Natural killer cell (primary cell): ENCODE measurements at places on chromosomes 16 and 17. TPM values are rescaled to one million over a fixed set of nuclear protein-coding genes. Genes with fewer than 3 reads are reported as not detected.
A peak's percentile ranks its signal among the peaks of the same experiment; 100 is the strongest.

Gene CCR7
- total RNA-seq, result 3.2 TPM

Gene HOXB9
- total RNA-seq, result 0.18 TPM

Gene ZMYND15
- 3.5 TPM for total RNA-seq

Gene GPR139
- total RNA-seq, result not detected

Gene PIGL
- 68.3 TPM for total RNA-seq

Gene JUP
- 2.0 TPM for total RNA-seq

- H3K4me3 ChIP-seq, result no peak overlapping the region
- no peak overlapping the region for H3K27ac ChIP-seq
- no peaks in the 10 kb centered on the region for H3K27me3 ChIP-seq
- DNase-seq, result no peak
- peaks cover under 1% of the 10 kb centered on the region for H3K36me3 ChIP-seq
Observed at GRCh38 chr17:28577466-28577824, 750 bp upstream of the ALDOC start.

Gene TM4SF5
- total RNA-seq, result not detected

GRCh38 chr17:4049546-4049945, 85.3 kb upstream of the ATP2A3 start:
- no peak for DNase-seq
- H3K27ac ChIP-seq, result no peak overlapping the region
- H3K4me3 ChIP-seq, result no peak overlapping the region
- H3K36me3 ChIP-seq, result peaks cover 79% of the 10 kb centered on the region

DNA sequence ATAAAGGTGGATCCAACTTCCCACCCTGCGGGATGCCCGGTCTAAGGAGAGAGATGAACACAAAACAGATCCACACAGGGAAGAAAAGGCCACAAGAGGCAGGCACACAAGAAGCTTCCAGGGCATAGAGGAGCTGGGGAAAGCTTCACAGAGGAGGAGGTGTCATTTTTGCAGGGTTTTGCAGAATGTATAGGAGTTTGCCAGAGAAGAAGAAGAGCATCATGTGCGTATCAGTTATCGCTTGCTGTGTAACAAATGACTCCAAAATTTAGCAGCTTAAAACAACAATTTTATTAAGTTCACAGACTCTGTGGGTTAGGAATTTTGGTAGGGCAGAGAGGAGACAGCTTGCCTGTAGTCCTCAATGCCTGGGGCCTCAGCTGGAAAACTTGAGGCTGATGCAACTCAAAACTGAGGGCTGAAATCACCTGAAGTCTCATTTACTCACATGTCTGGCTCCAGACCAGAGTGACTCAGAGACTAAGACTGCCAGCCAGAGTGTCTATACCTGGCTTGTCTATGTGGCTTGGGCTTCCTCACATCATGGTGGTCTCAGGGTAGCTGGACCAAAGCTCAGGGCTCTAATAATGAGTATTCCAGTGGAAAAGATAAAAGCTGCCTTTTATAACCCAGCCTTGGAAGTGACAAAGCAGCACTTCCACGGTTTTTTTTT, 33.9 kb upstream of the ZNF423 start:
- H3K4me1 ChIP-seq, result no peaks in the 10 kb centered on the region
- no peak overlapping the region for H3K27ac ChIP-seq
- DNase-seq, result no peak
- H3K36me3 ChIP-seq, result no peaks in the 10 kb centered on the region

GRCh38 chr17:2044263-2044894, 2.6 kb downstream of the OVCA2 start:
- H3K27me3 ChIP-seq, result no peaks in the 10 kb centered on the region
- H3K36me3 ChIP-seq, result peaks cover 12% of the 10 kb centered on the region
- peaks cover 30% of the 10 kb centered on the region for H3K4me1 ChIP-seq
- no peak for DNase-seq
- no peak overlapping the region for H3K4me3 ChIP-seq
- H3K27ac ChIP-seq, result no peak overlapping the region

- no peaks in the 10 kb centered on the region for H3K36me3 ChIP-seq
- no peak for DNase-seq
- H3K4me1 ChIP-seq, result no peaks in the 10 kb centered on the region
- H3K27ac ChIP-seq, result no peak overlapping the region
Observed at GRCh38 chr16:53191413-53191812, 136.6 kb downstream of the CHD9 start.

- peak overlapping the region; percentile 98 for H3K27ac ChIP-seq
- H3K4me3 ChIP-seq, result peak overlapping the region; percentile 100
- no peaks in the 10 kb centered on the region for H3K36me3 ChIP-seq
- H3K4me1 ChIP-seq, result peaks cover 14% of the 10 kb centered on the region
- no peaks in the 10 kb centered on the region for H3K27me3 ChIP-seq
Observed at GRCh38 chr17:59620064-59620359, 317 bp downstream of the CLTC start.

- peak overlapping the region; percentile 79 for H3K27ac ChIP-seq
- no peaks in the 10 kb centered on the region for H3K36me3 ChIP-seq
- peaks cover 32% of the 10 kb centered on the region for H3K4me1 ChIP-seq
- H3K4me3 ChIP-seq, result no peak overlapping the region
- DNase-seq, result peak; percentile 84
Observed at GRCh38 chr16:29702269-29702668, 23.3 kb downstream of the QPRT start.

Gene SYNGR3
- 19.1 TPM for total RNA-seq

- H3K4me1 ChIP-seq, result peaks cover 11% of the 10 kb centered on the region
- H3K27ac ChIP-seq, result no peak overlapping the region
- H3K4me3 ChIP-seq, result no peak overlapping the region
- no peaks in the 10 kb centered on the region for H3K36me3 ChIP-seq
Observed at GRCh38 chr17:77571155-77571981, 387.1 kb upstream of the TNRC6C start.

DNA sequence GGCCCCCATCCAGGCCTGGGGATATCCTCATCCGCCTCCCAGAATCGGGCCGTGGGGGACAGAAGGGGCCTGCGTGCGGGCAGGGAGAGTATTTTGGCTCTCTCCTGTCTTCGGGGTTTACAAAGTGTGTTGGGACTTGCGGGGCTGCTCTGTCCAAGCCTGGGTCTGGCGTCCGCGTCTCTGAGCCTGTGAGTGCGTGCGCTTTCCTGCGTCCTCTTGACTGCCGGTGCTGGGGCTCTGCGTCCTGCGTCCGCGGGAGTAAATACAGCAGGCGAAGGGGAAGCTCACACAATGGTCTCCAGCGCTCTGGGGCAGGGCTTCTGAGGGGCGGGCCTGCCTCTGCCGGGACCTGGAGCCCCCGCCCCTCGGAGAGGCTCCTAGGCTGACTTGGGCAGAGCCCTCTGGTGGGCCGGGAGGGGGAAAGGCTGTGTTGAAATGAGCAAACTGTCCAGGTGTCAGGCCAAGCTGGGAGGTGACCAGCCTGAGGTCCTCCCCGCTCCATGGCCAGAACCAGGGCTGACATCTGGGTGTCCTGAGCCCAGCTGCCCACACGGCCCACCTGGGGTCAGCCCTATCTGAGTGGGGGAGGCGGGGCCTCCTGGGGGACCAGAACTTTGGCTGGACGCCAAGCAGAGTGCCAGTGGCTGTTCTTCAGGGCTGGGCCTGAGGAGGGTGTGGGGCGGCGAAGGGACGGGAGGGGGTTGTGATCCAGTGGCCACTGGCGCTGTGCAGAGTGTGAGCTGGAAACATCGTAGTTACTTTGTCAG, 233.6 kb downstream of the SEC14L1 start:
- H3K27me3 ChIP-seq, result no peaks in the 10 kb centered on the region
- H3K36me3 ChIP-seq, result peaks cover 14% of the 10 kb centered on the region
- DNase-seq, result peak; percentile 88
- H3K4me3 ChIP-seq, result peak overlapping the region; percentile 72
- H3K4me1 ChIP-seq, result peaks cover 77% of the 10 kb centered on the region

DNA sequence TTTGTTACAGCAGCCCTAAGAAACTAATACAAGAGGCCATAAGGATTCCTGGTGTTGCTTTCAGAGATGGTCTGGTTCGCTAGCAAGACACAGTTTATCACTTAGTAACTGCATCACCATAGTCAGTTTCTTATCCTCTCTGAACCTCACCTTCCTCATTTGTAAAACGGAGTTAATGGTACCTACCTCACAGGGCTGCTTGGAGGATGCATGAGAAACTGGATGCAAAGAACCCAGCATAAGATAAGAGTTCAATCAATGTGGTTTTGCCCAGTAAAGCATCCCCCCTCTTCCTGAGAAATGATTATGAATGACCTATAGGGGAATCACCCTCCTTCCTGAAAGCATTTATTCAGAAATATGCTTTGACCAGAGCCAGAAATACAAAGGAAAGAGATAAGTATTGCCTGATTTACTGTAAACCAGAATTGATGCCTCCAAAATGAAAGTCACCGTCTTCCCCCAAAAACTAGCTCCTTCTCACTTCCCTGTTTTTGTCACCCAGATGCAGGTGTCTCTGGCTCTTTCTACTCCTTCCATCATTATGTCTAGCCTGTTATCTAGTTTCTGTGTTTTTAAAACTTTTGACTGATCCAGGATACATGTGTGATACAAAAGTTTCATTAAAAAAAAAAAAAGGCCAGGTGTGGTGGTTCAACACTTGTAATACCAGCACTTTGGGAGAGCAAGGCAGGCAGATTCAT, 2.8 kb upstream of the TEFM start:
- H3K4me3 ChIP-seq, result no peak overlapping the region
- peaks cover 20% of the 10 kb centered on the region for H3K4me1 ChIP-seq
- DNase-seq, result no peak
- H3K27ac ChIP-seq, result no peak overlapping the region
- no peaks in the 10 kb centered on the region for H3K27me3 ChIP-seq

GRCh38 chr16:63067141-63067540, 1030.9 kb upstream of the CDH8 start:
- H3K4me3 ChIP-seq, result no peak overlapping the region
- H3K27me3 ChIP-seq, result no peaks in the 10 kb centered on the region
- H3K4me1 ChIP-seq, result no peaks in the 10 kb centered on the region
- no peaks in the 10 kb centered on the region for H3K36me3 ChIP-seq
- DNase-seq, result no peak

Gene EFCAB13
- total RNA-seq, result 2.4 TPM

DNA sequence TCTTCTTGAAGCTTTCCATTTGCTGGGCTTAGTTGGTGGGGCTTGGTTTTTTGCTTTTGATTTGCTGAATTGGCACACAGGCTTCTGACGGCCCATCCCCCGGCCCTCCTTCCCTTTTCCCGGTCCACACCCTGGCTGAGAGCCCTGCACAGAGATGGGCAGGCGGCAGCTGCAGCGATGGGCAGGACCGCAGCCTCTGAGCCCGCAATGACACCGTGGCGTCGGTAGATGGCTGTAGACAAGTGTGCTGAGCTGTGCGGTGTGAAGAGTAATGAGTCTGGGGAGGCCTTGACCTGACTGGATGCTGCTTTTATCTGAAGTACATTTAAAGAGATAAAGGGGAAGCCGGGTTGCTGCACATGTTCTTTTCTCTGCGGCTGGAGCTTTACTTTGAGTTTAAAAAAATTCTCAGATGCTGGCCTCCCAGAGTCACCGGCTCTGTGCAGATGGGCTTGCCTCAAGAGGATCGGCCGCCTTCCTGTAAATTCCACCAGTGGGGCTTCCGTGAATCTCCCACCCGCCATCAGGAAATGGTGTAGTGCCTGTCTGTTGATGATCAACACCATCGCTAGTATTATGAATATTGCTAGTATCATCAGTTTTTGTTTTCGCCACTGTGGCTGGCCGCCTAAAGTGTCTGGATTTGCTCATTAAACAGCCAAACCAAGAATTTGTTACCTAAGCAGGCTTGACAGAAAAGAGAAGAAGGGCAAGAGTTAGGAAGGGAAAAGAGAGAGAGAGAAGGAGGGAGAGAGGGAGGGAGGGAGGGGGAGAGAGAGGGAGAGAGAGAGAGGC, 245.6 kb upstream of the RBFOX1 start:
- no peak for DNase-seq
- H3K4me1 ChIP-seq, result no peaks in the 10 kb centered on the region
- H3K27me3 ChIP-seq, result no peaks in the 10 kb centered on the region
- no peak overlapping the region for H3K4me3 ChIP-seq
- no peak overlapping the region for H3K27ac ChIP-seq

GRCh38 chr17:17590141-17590751, 1.3 kb downstream of the PEMT start:
- no peak overlapping the region for H3K27ac ChIP-seq
- no peaks in the 10 kb centered on the region for H3K27me3 ChIP-seq
- no peaks in the 10 kb centered on the region for H3K36me3 ChIP-seq
- peak overlapping the region; percentile 83 for H3K4me3 ChIP-seq
- peaks cover 25% of the 10 kb centered on the region for H3K4me1 ChIP-seq
- DNase-seq, result no peak

DNA sequence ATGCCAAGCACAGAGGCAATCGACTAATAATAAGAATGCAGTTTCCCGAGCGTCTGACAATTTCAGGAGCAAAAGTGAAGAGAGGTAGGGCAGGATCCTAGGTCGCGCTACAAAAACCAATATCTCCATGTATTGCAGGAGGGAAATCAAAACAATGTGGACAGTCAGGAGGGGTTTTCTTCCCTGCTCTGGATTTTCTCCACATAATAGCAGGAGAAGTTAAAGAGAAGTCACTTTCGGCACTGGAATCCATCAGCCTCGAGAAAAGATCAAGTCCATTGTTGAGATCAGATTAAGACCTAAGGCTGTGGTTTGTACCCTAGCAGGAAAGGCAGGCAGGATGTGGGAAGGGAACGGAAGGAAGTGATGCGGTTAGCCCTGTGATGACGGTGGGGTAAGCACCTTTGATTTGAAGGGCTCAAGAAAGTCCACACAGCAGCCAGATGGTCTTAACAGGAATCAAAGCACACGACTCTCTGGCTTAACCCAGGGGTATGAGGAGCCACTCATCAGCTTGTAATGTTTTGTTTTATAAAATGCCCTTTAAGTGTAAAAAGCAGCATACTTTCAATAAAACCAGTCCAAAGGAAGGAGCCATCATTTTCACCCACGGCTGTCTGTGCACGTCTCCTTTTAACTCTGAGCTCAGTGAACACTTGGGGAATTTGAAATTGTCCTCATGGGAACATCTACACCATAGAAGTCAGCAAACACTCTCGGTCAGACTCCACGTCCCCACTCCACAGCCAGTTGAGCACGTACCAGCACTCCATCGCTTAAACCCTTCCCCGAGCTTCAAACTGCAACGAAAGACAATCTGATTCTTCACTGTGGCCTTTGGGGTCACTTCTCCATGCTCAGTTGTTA, 15.8 kb upstream of the AKTIP start:
- peaks cover 57% of the 10 kb centered on the region for H3K4me1 ChIP-seq
- DNase-seq, result peak; percentile 90
- no peaks in the 10 kb centered on the region for H3K36me3 ChIP-seq
- peak overlapping the region; percentile 17 for H3K4me3 ChIP-seq
- H3K27ac ChIP-seq, result peak overlapping the region; percentile 79

Gene NPIPB9
- 13.7 TPM for total RNA-seq
